Stomach (tissue), 19 donors: ENCODE measurements at places on chromosomes 4 and X.

DNA sequence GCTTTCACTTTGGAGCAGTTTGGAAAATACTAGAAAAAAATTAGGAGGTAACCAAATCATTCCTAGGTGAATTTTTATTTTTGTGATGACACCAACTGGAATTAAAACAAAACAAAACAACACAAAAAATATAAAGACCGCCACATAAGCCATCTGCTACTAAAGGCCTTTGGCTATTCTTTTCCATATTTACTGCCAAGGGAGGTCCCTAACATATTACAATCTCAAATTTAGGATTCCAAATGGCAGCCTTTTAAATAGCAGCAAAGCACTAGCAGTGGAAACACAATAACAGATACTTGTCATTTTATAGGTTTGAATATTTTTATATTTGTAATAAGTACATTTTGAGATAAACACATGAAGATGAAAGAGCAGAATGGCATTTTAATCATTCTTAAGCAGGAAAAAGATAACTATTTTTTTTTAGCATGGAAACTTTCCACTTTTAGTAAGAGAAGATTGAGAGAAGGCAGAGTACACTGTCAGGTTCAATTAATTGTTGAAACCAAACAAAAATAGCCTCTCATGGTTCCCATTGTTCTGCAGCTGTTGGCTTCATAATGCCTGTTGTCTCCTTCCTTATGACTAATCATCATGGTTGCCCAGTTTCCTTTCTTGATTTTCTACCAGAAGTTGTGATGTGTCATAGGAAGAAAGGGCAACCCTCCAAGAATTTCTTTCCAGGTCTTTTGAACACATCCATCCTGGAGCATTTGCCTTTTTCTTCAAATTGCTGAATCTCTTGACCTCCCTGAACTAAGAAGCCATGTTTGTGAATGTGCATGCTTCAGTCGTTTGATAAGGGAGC lies 219.0 kb upstream of the EMCN start:
- H3K27ac ChIP-seq: no peak overlapping the region
- DNase-seq: no peak
- no peak overlapping the region for H3K4me3 ChIP-seq
- no peaks in the 10 kb centered on the region for H3K4me1 ChIP-seq
- H3K36me3 ChIP-seq: no peaks in the 10 kb centered on the region

DNA sequence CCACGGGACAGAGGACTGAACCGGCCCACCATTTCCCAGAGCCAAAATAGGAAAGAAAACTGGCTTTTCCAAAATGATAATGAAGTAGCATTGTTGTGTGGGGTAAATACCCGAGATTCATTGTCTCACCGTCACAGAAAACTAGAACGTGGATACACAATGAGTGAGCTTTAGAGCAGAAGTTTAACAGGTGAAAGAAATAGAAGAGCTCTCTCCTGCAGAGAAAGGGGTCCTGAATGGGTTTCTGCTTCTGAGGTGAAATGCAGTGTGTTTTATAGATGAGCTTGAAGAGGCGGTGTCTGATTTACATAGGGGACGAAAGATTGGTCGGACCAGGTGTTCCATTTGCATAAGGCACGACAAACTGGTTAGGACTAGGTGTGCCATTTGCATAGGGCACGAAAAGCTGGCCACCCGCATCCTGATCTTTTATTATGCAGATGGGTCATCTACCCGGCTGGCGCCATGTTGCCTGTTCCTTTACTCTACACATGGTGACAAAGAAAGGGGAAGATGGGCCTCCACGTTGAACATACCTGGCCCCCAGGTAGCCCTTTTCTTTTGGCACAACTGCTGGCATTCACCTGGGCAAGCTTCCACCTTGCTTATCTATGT lies 118.1 kb downstream of the ATXN3L start:
- peak overlapping the region; percentile 19 for H3K27ac ChIP-seq
- no peaks in the 10 kb centered on the region for H3K36me3 ChIP-seq
- no peak for DNase-seq

GRCh38 chr4:140343303-140343702 lies 30.1 kb upstream of the SCOC start:
- no peaks in the 10 kb centered on the region for H3K36me3 ChIP-seq
- H3K27me3 ChIP-seq: no peaks in the 10 kb centered on the region
- H3K4me3 ChIP-seq: no peak overlapping the region
- peak; percentile 91 for DNase-seq

GRCh38 chr4:187903700-187904099 lies 91.9 kb upstream of the ZFP42 start:
- H3K4me3 ChIP-seq: no peak overlapping the region
- H3K36me3 ChIP-seq: no peaks in the 10 kb centered on the region
- H3K27ac ChIP-seq: no peak overlapping the region
- no peaks in the 10 kb centered on the region for H3K27me3 ChIP-seq

GRCh38 chr4:175068266-175068665 lies 150.1 kb downstream of the ADAM29 start:
- no peaks in the 10 kb centered on the region for H3K4me1 ChIP-seq
- H3K36me3 ChIP-seq: no peaks in the 10 kb centered on the region
- H3K4me3 ChIP-seq: no peak overlapping the region
- no peak overlapping the region for H3K27ac ChIP-seq

DNA sequence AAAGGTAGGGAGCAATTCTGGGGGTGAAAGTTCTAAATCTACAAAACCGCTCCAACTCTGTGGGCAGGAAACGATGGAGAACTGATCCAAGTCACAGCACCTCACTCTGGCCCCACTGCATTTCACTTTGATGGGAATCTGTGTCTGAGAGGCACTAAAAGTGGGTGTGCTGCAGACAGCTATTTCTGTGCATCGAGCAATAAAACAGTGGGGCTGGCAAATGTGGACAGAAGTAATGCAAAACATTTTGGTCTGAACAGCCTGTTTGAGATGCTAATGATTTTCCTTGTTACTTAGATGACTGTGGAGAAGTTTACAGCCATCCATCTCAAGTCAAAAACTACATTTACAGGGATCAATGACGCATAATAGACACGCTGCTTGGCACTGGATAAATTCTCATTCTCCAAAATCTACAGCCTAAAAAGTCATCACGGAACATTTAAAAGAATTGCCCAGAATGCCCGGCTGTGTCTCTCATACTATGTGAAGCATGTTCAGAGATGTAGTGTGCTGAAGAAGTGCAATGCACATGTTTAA lies 1671.6 kb upstream of the TENM3 start:
- H3K27me3 ChIP-seq: no peaks in the 10 kb centered on the region
- H3K4me1 ChIP-seq: no peaks in the 10 kb centered on the region
- H3K4me3 ChIP-seq: no peak overlapping the region
- no peak for DNase-seq

- no peak for DNase-seq
- peaks cover 6% of the 10 kb centered on the region for H3K4me1 ChIP-seq
- peaks cover 28% of the 10 kb centered on the region for H3K36me3 ChIP-seq
- no peak overlapping the region for H3K27ac ChIP-seq
Observed at GRCh38 chrX:44536198-44536597, 6.5 kb downstream of the FUNDC1 start.

GRCh38 chr4:723751-724530 lies 18.3 kb downstream of the PCGF3 start:
- peaks cover 51% of the 10 kb centered on the region for H3K4me1 ChIP-seq
- no peak for DNase-seq
- no peak overlapping the region for H3K4me3 ChIP-seq
- no peak overlapping the region for H3K27ac ChIP-seq
- peaks cover 34% of the 10 kb centered on the region for H3K36me3 ChIP-seq

DNA sequence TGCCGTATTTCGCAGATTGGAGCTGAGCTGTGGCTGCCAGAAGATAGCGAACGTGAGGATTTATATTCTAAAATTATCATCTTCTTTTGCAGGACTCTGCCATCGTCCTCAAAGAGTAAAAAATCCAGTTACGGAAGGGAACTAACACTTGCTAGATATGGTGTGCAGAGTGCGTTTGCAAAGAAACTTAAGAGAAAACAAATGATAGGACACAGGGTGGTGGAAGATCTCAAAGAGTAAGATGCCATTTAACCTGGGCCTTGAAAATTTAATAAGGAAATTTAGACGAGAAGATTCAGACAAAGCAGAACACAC lies 566 bp downstream of the LARP7 start:
- H3K36me3 ChIP-seq: peaks cover 7% of the 10 kb centered on the region
- DNase-seq: no peak
- H3K4me1 ChIP-seq: peaks cover 6% of the 10 kb centered on the region
- H3K27ac ChIP-seq: peak overlapping the region; percentile 98

GRCh38 chr4:84977396-84977795 lies 10.9 kb upstream of the WDFY3 start:
- H3K27ac ChIP-seq: no peak overlapping the region
- no peaks in the 10 kb centered on the region for H3K27me3 ChIP-seq
- no peak for DNase-seq

DNA sequence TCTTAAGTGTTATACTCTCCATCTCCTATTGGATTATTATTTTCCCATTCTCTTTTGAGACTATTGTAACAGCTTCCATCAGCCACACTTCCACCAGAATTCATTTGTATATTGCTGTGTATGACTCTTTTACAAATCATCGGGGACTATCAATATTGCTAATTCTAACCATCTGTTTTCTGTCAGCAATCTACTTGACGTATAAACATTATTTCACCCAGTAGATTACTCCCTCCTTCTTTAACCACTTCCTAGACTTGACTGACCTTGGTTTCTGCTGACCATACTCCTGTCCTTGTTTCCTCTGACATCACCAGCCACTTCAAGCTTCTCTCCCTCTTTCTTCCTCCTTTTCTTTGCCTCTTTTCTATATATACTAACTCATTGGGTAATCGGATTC lies 402.9 kb downstream of the PCDH18 start:
- H3K4me3 ChIP-seq: no peak overlapping the region
- no peaks in the 10 kb centered on the region for H3K27me3 ChIP-seq
- H3K27ac ChIP-seq: no peak overlapping the region
- no peaks in the 10 kb centered on the region for H3K4me1 ChIP-seq
- no peak for DNase-seq

GRCh38 chr4:186719925-186720694 lies 3.5 kb downstream of the FAT1 start:
- H3K4me1 ChIP-seq: peaks cover 28% of the 10 kb centered on the region
- no peak overlapping the region for H3K4me3 ChIP-seq
- no peaks in the 10 kb centered on the region for H3K36me3 ChIP-seq
- no peak overlapping the region for H3K27ac ChIP-seq
- peaks cover 19% of the 10 kb centered on the region for H3K27me3 ChIP-seq

GRCh38 chr4:124178449-124179021 lies 534.0 kb downstream of the ANKRD50 start:
- no peak overlapping the region for H3K4me3 ChIP-seq
- no peaks in the 10 kb centered on the region for H3K27me3 ChIP-seq
- no peak for DNase-seq
- no peaks in the 10 kb centered on the region for H3K36me3 ChIP-seq
- no peaks in the 10 kb centered on the region for H3K4me1 ChIP-seq

- no peak overlapping the region for H3K27ac ChIP-seq
- no peak overlapping the region for H3K4me3 ChIP-seq
- H3K27me3 ChIP-seq: peaks cover 17% of the 10 kb centered on the region
- peaks cover 8% of the 10 kb centered on the region for H3K4me1 ChIP-seq
- no peak for DNase-seq
Observed at GRCh38 chr4:73841243-73841925, 4.9 kb downstream of the CXCL6 start.

DNA sequence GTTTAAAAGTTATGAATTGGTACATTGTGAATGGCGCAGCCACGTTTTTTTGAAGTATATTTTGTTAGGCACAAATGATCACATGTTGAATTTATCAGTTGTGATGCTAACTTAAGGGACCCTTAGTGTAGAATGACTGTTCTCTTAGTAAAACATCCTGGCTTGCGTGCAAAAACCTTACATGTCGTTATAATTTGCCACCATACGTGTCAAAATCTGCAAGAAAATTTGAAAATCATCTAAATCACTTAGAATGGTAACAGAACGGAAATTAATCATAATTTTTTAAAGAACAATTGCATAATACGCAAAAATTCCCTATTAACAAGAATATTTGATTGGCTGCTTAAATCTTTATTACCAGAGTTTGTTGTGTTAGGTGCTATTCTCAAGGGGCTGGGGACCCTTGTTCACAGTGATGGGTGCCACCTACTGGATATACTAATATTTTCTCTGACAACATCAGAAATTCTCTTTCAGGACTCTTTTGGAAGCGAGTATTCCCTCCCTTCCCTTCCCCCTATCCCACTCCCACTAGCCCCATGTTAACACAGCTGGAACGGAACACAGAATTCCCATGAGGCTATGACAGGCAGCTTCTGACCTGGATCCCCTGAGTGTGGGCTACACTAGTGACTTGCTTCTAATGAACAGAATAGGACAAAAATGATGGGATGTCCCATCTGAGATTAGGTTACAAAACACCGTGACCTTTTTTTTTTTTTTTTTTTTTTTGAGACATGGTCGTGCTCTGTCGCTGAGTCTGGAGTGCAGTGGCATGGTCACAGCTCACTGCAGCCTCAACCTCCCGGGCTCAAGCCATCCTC lies 71.8 kb downstream of the SUPT20HL2 start:
- peaks cover 4% of the 10 kb centered on the region for H3K27me3 ChIP-seq
- no peak overlapping the region for H3K4me3 ChIP-seq
- H3K27ac ChIP-seq: no peak overlapping the region
- peak; percentile 68 for DNase-seq

GRCh38 chr4:155079871-155080270 lies 128.6 kb upstream of the NPY2R start:
- no peak for DNase-seq
- H3K4me3 ChIP-seq: no peak overlapping the region
- no peaks in the 10 kb centered on the region for H3K36me3 ChIP-seq

DNA sequence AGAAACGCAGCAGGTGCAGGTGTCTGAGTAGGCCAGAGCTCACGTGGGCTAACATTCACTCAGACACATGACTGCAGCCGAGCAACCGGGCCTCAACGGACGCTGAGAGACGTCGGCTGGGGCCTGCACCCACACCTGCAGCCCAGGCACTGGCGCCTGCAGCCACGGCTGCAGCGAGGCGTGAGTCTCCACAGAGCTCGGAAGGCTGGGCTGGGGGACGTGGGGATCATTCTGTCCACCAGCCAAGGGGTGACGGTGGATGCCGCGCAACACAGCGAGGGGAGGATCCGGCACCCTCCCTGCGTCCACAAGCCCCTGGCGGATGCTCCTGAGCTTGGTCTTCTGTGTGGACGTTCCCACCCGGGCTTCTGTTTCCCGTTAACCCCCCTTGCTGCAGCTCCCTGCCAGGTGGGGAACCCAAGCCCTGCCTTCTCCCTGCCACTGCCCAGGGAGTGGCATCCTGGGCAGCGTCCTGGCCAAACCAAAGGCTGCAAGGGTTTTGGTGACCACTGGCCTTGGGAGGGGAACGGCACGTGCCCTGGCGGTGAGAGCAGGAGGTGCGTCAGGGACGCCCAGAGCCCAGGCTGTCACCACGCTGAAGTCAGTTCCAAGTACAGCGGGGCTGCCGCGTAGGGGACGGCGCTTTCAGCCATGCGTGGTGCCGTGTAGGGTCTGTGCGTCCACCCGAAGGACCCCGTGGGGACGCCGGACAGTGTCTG lies 16.3 kb downstream of the PPP2R3B start:
- H3K4me1 ChIP-seq: peaks cover 14% of the 10 kb centered on the region
- no peak overlapping the region for H3K27ac ChIP-seq
- H3K27me3 ChIP-seq: peaks cover 31% of the 10 kb centered on the region
- DNase-seq: peak; percentile 32
- no peaks in the 10 kb centered on the region for H3K36me3 ChIP-seq

GRCh38 chr4:150773729-150774449 lies 191.9 kb downstream of the MAB21L2 start:
- no peaks in the 10 kb centered on the region for H3K27me3 ChIP-seq
- no peaks in the 10 kb centered on the region for H3K4me1 ChIP-seq
- no peaks in the 10 kb centered on the region for H3K36me3 ChIP-seq
- H3K27ac ChIP-seq: no peak overlapping the region
- no peak for DNase-seq
